Midbrain (tissue), 1 donor: ENCODE measurements at places on chromosomes 1 and 21.

GRCh38 chr1:36650200-36651065, 167.7 kb upstream of the CSF3R start:
- peak; percentile 41 for DNase-seq

DNA sequence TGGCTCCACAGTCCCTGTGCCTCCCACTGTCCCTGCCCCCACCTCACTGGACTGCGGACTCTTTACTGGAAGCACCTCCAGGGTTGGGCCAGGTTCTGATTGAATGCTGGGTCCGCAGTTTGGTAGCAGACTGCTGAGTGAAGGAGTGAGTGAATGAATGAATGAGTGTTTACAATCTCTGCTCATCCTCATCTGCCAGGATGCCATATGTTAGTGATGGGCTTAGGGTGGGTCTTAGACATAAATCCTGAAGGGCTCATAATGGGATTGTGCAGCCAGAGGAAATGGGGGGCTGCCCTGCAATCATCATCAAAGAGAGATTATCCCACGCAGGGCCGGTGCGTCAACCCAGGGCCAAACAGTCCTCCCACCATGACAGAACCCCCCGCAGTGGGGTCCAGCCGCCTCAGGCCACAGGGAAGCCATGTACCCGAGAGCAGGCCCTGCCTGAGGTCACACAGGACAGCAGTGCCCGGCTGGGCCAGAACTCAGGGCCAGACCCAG, 26.1 kb downstream of the SLC1A7 start:
- DNase-seq, result no peak

DNA sequence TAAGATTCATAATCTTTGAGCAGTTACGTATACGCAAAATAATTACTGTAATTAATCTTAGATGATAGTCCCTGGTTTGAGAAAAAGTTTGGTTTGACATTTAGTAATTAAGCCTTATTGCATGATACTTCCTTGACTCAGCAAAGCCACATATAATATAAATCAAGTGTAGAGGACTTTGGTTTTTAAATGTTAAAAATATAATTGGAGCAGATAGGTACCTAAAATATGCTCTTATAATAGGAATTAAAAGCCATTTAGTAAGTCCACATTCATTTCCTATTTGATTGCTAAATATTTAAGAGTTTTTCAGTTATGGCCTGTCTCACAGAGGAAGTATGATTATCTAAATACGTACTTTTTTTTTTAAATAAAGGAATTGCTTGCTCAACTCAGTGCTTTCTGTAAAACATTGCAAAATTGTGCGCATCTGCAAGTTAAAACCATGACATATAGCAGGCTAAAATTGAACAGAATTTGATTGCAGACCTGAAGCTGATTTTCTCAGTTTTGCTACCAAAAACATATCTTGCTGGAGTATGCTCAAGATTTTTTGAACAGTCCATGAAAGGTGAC, 20.4 kb downstream of the RPE65 start:
- no peak for DNase-seq

- no peak for DNase-seq
Observed at GRCh38 chr1:58548371-58548770, 1.8 kb upstream of the OMA1 start.

DNA sequence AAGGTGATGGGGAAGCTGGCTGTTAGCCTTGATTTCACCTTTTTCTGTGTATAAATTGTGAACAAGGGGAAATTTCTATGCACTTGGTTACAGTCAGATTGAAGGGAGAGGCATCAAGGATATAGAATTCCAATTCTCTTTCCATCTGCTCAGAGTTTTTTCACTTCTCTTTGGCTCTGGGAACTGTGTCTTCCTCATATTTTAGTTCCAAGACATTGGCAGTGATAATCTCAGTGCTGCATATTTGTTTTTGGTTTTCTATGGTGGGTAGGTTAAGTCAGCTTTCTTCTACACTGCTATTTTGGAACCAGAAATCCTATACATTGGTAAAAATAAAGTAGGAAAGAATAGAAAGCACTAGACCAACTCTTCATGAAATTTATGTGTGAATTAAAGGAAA, 569.6 kb upstream of the CXADR start:
- no peak for DNase-seq

- no peak for DNase-seq
Observed at GRCh38 chr21:31316488-31317169, 27.4 kb downstream of the TIAM1 start.

DNA sequence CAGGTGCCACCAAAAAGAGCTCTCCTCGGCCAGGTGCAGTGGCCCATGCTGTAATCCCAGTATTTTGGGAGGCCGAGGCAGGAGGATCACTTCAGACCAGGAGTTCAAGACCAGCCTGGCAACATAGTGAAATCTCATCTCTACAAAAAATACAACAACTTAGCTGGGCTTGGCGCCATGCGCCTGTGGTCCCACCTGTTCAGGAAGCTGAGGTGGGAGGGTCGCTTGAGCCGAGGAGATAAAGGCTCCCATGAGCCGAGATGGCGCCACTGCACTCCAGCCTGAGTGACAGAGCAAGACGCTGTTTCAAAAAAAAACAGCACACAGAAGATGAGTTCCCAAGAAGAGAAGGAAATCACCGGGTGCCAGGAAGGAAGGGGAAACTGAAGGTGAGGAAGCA, 67.0 kb downstream of the CHD5 start:
- DNase-seq, result no peak

DNA sequence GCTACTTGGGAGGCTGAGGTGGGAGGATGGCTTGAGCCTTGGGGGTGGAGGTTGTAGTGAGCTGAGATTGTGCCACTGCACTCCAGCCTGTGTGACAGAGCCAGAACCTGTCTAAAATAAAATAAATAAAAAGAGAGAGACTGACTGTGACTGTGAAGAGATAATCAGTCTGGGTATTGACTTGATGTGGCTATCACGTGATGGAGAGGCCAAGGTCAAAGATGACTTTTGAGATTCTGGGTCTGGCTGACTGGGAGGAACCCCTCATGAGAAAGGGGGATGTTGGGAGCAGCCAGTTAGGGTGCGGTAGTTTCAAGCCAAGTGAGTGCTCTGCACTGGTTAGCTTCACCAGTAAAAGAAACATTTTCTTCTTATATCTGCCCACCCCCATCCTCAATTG, 66.8 kb downstream of the CDC14A start:
- no peak for DNase-seq

DNA sequence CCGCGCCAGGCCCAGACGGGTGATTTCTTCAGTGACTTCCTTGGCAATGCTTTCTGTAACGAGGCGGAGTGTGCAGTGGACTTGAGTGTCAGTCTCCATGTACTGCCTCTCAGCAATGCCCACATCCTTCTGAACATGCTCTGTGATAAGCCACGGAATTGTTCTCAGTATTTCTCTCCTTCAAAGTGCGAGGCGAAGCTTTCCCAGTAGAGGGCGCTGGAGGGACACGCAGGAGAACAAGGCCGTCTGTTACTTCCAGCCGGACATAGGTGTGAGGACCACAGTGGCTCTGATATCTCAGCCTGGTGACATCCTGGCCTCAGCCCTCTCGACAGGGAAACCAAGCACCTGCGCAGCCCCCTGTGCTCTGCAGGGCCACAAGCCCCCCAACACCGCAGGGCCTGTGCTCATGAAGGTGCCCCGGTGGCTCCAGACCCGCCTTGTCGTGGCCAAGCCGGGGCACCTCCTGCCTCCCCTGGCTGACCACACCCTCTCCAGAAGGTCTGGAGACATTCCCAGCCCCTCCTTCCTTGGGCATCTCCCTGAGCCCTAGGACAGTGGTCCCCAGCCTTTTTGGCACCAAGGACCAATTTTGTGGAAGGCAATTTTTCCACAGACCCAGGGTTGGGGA, 46.1 kb upstream of the BACE2 start:
- DNase-seq, result peak; percentile 89

DNA sequence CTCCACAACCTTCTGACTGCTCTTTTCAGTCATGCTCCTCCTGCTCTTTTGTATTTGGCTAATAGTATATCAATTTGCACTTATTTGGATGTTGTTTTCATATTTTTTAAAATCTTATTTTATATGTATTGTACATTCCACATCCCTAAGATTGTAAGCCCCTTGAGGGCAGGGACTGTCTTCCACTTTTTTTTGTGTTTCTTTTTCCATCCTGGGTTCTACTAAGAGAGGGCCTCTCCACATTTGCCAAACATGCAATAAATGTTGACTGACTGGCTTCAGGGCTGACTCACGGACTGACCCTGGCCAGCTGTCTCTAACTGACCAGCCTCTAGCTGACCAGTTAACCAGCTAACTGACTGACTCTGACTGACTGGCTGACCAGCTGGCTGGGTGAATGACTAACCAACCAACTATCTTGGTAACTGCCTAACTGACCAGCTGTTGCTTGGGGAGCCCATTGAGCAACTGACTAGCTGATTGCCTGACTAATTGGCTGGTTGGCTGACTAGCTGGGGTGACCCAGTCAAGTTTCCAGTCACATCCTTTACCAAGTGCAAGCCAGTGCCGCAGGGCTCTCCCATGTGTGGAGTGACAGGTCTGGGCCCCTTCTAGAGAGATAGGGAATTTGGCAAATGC, 16.1 kb downstream of the CSF1 start:
- no peak for DNase-seq

DNA sequence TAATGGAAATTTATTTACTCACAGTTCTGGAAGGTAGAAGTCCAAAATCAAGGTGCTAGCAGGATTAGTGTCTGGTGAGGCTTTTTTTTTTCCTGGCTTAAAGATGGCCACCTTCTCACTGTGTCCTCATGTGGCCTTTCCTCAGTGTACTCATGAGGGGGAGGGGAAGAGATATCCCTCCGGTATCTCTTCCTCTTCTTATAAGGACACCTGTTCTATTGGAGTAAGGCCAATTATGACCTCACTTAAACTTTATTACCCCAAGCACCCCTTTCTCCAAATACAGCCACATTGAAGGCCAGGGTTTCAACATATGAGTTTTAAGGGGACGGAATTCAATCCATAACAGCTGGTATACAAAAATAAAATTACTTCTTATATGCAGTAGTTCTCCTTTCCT, 203.7 kb upstream of the C1orf87 start:
- no peak for DNase-seq

- no peak for DNase-seq
Observed at GRCh38 chr1:101920577-101920976, 76.1 kb downstream of the OLFM3 start.

DNA sequence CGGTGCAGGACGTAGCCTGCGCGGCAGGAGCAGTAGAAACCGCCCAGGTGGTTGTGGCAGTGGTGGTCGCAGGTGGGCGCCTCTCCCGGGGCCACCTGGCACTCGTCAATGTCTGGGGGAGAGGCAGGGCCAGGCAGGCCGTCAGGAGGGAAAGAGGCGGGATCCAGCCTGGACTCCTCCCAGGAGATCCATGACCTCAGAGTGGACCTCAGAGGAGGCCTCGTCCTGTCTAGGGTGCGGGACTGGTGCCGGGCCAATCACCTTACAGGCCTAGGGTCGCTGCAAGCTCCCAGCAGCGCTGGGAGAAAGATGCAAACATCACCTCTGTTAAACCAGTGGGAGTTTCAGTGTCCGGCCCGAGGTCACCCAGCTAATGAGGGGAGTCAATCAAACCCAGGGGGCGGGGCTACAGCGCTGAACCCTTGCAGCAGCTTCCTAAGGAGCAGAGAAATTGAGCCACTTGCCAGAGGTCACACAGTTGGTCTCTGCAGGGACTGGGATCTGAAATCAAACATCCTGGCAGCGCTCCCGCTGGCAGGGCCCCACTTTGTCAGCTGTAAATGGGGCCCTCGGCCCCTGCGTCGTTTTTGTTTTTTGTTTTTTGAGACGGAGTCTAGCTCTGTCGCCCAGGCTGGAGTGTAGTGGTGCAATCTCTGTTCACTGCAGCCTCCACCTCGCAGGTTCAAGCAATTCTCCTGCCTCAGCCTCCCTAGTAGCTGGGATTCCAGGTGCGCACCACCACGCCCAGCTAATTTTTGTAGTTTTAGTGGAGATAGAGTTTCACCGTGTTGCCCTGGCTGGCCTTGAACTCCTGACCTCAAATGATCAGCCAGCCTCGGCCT, 1.4 kb downstream of the MASP2 start:
- DNase-seq, result no peak

- DNase-seq, result peak; percentile 76
Observed at GRCh38 chr1:159798893-159799292, 3.3 kb upstream of the FCRL6 start.

DNA sequence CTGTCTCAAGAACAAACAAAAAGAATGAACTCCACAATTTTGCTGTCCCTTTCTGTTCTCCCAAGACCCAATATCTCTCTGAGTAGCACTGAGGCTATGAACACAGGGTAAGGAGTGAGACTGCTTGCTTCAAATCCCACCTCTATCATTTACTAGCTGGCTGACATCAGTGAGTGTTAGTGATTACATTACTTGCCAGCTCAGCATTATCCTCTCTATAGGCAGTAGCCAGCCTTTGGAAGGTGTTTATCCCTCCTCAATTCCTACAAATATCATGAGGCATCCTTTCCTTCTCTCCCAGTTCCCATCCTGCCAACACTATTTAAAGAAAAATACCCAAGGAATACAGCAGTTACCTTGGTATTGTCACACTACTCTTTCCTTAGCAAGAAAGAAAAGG, 3.0 kb downstream of the PIK3C2B start:
- DNase-seq, result no peak

DNA sequence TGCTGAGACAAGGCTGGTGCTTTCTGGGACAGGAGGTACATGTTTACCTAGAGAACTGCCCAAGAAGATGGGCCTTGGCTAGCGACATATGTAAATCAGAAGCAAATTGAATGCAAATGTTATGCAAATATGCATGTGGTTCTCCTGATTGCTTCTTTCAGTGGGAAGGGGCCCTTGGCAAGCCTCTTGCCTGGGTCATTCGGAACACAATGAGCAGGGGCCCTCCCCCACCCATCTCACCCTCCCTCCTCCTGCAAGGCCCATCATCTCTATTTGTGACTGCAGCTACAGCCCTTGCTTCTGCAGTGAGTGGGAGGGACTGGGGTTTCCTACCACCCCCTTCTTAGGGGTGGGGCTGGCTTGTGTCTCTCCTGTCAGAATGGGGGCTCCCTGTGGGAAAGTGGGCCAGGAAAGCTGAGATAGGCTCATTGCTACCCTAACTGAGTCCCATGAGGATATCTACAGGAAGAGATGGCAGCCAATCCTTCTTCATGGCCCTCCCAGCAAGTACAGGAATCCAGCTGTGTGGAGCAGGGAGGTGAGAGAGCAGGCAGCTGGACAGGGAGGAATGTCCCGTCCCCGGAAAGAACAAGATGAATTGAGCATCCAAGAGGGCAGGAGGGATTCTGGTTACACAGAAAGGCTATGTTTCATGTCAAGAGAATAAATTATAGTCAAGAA, 31.0 kb downstream of the FOXD2 start:
- no peak for DNase-seq

DNA sequence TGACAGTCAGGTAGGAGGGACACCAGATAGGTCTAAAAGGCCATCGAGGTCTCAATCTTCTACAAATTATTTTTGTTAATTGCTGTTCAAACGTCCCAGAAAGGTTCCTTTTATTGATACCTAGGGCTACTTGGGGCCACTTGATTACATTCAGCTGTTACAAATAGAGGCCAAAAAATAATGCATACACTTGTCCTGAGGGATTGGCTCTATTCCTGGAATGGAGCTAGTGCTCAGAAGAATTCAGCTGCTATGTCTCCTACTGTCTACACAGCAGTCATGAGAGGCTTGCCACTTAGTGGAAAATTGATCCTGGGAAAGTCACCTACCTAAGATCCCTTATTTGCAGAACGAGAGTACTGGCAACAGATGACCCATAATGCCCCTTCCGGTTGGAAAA, 498.3 kb downstream of the ADGRL2 start:
- DNase-seq, result no peak

- no peak for DNase-seq
Observed at GRCh38 chr21:46304955-46305354, 18.7 kb downstream of the C21orf58 start.

- DNase-seq, result no peak
Observed at GRCh38 chr21:42570362-42570761, 56.7 kb downstream of the SLC37A1 start.

GRCh38 chr1:6011946-6012258, 19.7 kb upstream of the NPHP4 start:
- DNase-seq, result no peak

GRCh38 chr1:230160957-230161771, 94.1 kb downstream of the GALNT2 start:
- DNase-seq, result no peak
